ENCODE measurements at places on chromosomes 1 and 21. TPM values are rescaled to one million over a fixed set of nuclear protein-coding genes. Genes with fewer than 3 reads are reported as not detected.

DNA sequence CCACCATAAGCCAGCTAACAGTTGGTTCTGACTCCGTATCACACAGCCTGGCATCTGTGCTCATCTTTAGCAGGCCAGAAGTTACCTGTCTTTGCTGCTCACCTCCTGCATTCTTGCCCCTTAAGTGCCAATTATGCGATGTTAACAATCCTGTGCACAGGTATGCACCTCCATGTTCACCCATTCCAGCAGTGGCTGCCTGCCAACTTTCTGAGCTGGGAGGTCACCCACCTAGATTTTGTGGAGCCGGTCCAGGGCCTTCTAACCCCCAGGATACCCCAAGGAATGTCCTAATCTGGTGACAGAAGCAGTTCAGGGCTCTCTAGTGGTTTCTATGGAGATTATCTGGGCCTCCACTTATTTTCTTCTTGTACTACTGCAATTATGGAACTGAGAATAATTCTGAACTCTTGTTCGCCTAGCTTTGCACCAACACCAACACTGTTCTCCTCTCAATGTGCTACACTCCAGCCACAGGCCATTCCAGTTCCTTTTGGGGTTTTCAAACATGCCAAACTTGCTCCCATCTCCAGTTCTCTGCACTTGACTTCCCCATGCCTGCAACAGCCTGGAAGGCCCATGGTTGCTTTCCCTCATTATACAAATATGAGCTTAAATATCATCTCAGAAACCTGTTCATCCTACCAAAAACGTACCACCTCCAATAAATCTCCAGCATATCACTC, 9.0 kb downstream of the BCAR3 start:
- H3K36me3 ChIP-seq = no peaks in the 10 kb centered on the region
- H3K4me1 ChIP-seq = peaks cover 91% of the 10 kb centered on the region
- peak overlapping the region; percentile 46 for H3K27ac ChIP-seq
- H3K4me3 ChIP-seq = no peak overlapping the region

DNA sequence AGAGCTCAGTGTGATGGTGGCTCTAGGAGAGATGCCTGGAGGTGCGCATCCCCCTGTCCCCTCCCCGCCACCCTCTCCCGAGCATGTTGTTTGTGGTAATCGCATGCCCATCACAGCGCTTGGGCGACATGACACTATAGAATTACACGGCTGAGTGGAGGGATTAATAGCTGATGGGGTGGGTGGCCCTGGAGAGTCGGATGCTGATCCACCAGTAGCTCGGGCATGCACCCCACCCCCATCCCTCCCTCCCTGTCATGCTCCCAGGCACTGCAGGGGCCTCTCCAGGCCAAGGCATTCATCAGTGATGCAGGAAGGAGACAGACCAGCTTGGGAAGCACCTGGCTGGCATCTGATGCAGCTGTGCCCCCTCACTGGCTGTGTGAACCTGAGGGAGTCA, 159.0 kb upstream of the IGSF21 start:
- H3K4me1 ChIP-seq = no peaks in the 10 kb centered on the region
- no peaks in the 10 kb centered on the region for H3K36me3 ChIP-seq
- H3K4me3 ChIP-seq = no peak overlapping the region
- no peak for DNase-seq
- H3K27ac ChIP-seq = no peak overlapping the region
- H3K27me3 ChIP-seq = peaks cover 15% of the 10 kb centered on the region

GRCh38 chr1:157971769-157972168, 21.7 kb upstream of the KIRREL1 start:
- no peak for DNase-seq
- H3K27ac ChIP-seq = no peak overlapping the region
- no peaks in the 10 kb centered on the region for H3K27me3 ChIP-seq
- no peaks in the 10 kb centered on the region for H3K36me3 ChIP-seq

Gene TRABD2B
- 4.1 TPM for total RNA-seq
